ENCODE measurements at places on chromosomes 11 and 22.

GRCh38 chr22:32465661-32466060 is 1.4 kb upstream of the BPIFC start:
- no peak for DNase-seq

DNA sequence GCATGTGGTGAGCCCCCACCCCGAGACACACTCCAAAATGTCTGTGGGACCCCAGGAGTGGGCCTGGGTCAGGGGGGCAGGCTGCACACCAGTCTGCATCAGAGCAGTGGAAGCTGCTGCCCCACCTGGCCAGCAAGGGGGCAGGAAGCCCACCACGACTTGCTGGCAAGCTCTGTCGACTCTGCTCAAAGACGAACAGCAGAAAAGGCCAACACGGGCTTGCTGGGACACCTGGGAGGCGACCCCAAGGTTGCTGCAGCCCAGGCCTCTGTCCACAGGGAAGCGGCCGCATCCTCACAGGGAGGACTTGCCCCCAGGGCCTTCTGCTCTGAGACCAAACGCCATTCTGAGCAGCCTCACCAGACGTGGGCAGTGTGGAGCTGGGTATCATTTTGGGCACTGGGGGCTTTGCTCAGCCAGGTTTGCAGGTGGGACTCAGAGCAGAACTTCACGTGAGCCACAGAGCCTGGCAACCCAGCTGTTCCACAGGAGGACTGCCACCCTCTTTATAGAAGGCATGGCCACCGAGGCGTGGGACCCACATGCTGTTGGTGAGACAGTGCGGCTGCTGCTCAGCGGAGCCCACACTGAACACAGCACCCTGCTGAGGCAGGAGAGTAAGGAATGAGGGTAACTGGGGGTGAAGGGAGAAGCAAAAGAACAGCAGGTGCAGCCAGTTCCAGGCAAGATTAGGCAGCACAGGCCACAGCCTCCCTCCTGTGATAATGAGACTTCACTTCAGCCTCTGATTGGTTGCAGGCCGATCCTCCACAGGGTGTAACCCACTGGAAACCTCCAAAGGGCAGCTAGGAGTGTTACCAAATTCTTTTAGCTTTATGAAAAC is 11.0 kb downstream of the IL17REL start:
- peak; percentile 81 for DNase-seq

DNA sequence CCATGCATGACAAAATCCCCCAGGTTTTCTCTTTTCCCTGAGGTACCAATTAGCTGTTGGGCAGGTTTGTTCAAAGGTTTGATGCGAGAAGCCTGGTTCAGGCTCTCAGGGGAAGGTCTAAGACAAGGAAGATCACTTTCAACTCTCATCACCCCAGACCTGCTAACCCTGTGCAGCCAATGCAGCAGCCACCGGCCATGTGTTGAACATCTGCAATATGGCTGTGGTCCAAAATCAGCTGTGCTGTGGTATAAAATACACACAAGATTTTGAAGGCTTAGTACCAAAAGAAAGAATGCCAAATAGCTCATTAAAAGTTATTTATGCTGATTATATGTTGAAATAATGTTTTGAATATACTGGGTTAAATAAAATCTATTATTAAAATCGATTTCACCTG is 58.5 kb downstream of the SMCO4 start:
- no peak for DNase-seq

DNA sequence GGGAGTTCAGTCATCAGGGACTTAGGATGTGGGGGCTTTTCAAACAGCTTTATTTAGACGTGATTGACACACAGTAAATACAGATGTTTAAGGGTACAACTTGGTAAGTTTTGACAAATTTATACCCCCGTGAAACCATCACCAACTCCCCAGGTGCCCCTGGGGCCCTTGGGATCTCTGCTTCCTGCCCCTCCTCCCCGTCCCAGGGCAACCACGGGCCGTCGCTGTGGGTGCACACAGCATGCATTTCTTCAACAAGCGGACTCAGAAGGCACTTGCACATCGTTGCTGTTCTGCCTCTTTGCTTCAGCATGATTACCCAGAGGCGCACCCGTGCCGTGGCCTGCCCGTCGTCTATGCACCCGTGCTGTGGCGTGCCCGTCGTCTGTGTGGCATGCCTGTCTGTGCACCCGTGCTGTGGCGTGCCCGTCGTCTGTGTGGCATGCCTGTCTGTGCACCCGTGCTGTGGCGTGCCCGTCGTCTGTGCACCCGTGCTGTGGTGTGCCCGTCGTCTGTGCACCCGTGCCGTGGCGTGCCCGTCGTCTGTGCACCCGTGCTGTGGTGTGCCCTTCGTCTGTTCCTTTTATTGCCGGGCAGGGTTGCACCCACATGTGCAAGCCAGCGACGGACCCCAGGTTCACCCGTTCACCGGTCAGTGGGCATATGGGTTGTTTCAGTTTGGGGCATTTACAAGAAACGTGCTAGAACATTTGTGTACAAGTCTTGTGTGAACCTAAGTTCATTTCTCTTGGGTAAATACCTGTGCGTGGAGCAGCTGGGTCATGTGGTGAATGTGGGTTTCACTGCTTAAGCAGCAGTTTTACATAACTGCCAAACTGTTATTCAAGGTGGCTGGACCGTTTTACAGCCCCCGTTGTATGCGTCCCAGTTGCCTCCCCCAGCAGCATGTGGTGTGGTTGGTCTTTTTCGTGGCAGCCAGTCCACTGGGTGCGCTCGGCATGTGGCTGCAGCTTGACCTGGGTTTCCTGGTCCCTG is 8.3 kb downstream of the CD81 start:
- no peak for DNase-seq

- no peak for DNase-seq
These were observed 9.0 kb upstream of the UPK2 start for GRCh38 chr11:118947091-118947490.

GRCh38 chr11:126098204-126098769 is 35.6 kb upstream of the CDON start:
- no peak for DNase-seq

- no peak for DNase-seq
These were observed at the start of gene ABCG4 for GRCh38 chr11:119149018-119149785. Gene ABCG4, plus strand, starts transcription at chr11:119149052. Its CDS starts 914 bp downstream, at chr11:119149966.

Measured in lower leg skin (tissue), 4 donors.